Stimulated activated naive CD4-positive, alpha-beta T cell treated with Interleukin-2 at 50 U/mL for 16 hours (primary cell): ENCODE measurements at places on chromosomes 6 and 20.

DNA sequence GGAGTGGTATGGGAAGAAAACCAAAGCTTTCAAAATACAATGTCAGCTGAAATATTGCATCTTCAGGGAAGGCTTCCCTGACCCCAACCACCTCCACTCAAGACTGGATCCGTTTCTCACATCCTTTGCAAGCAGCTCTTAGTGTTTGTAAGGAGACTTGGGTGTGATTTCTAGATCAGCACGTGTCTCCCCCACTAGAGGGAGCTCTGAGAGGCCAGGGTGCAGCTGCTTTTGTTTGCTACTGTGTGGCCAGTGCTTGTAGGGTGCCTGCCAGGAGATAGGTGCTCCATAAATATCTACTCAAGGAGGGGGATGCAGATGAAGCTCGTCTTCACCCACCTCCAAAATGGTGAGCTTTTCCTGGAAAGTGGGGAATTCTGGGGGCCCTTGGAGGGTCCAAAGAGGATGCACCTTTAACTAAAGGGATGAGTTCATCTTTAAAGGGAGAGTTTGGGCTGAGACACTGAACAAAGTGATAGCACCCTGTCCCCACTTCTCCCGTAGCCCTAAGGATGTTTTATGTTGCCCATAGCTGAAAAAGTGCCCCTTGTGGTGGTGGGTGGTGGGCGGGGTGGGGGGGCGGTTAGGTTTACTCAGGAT, 52.6 kb upstream of the MAFB start:
- DNase-seq, result peak; percentile 8

DNA sequence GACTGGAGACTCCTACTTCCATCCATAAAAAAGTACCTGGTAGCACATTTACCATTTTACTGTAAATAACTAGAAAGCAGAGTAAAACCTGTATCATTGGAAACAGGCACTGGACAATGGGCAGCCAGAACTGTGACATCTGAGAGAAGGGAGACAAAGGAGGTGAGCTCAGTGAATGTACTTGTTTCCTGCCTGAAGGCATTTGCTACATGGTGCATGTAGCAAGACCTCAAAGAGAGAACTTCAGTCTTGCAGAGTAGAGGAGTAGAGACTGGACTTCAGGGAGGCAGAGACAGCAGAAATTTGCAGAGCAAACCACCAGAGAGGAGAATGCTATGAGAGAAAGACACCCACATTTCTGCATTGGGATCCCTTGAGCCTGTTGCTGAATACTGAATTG, 171.0 kb upstream of the CCN2 start:
- no peak for DNase-seq

DNA sequence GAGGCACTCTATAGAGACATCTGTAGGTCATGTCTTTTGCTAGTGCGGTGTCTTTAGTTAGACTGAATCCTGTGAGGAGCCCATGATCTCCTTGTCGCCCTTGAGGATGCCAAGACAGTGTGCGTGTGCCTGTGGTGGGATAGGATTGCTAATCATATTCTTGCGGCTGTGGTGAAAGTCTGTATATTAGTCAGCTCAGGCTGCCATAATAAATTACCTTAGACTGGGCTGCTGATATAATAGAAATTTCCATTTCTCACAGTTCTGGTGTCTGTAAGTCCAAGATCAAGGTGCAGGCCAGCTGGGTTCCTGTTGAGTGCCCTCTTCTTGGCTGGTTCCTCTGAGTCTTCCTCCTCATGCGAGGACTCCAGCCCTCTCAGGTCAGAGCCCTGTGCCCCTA, 141.2 kb downstream of the JARID2 start:
- DNase-seq, result no peak

DNA sequence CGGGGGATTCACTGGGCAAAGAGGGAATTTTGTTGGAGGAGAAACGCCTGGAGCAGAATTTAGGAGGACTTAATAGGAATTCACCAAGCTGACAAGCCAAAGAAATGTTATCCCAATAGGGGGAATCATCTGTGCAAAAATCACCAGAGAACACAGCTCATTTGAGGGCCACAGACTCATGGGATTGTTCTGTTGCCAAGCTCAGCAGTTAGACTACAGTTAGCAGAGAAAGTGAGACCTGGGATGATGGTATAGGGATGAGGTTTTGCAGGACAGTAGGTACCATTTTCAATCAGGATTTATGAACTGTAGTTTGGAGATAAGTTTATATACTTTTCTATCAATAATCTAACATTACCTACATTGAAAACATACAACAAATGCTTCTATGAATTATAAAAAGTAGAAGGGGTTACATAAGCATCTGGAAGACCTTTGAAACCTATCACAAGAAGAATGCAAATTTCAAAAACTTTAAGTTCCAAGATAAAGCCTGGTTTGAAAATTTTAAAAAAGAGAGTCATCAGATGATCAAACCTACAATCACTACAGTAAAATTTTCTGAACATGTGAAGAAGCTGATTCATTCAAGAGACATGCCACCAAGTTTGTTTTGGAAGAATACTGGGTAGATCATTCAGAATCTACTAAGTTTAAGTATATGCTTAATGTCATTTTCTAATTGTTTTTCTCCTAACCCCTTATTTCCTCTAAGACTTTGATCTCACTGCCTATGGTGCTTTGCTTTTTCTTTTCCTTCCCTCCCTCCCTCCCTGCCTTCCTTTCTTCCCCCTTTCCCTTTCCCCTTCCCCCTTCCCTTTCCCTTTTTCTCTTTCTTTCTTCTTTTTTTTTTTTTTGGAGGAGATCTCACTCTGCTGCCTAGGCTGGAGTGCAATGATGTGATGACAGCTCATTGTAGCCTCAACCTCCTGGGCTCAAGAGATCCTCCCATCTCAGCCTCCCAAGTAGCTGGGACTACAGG, 81.5 kb downstream of the KIF13A start:
- DNase-seq, result no peak

- DNase-seq, result no peak
These were observed 2.6 kb upstream of the RPS6KA2 start for GRCh38 chr6:166629628-166630027.

- no peak for DNase-seq
These were observed 168.6 kb upstream of the GGTLC1 start for GRCh38 chr20:24157213-24157612.

DNA sequence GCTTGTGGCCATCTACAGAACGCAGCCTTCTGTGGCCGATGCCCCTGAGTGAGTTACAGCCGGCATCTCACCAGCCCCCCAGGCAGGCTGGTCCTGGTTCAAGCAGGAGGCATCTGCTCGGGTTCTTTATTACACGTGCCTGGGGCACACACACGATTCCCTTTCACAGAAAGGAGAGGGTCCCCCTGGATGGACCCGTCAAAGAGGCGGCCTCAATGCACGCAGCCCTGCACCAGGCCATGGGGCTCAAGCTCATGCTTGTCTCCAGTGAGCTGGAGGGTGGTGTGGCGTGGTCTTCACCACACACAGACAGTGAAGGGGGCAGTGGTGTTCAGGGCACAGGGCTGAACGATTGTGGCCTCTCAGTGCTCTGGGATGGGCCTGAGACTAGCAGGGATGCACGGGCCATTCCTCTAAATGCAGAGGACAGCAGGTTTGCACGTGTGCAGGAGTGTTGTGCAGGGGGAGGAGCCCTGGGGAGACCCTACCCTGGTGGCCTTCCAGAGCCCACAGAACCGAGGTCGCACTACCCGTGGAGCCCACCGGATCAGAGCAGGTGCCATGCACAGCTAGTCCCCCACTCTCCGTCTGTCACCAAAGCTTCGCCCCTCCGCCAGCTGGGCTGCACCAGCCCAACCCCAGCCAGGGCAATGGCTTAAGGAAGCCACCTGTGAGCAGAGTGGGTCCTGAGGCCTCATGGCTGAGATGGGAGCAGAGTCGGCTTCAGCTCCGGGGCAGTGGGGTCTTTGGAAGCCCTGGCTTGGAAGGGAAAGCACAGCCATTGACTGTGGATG, 23.1 kb downstream of the FRMD1 start:
- no peak for DNase-seq

GRCh38 chr6:167711768-167712730, 114.7 kb upstream of the AFDN start:
- DNase-seq, result no peak

DNA sequence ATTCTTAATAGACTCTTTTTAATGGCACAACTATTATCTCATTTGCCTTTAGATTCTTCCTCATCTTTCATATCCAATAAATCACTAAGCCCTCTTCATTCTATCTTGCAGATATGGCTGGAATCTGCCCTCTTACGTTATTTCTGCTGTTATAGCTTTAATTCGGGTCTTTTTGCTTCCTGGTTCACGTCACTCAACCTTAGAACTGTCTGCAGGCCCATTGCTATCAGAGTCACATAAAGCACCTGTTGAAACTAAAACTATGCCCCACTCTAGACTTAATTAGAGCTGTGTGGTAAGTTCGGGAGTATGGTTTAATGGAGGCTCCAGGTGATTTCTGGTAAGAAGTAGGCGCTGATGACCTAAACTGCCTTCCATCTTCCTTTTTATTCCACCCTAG, 988 bp downstream of the QRSL1 start:
- no peak for DNase-seq

DNA sequence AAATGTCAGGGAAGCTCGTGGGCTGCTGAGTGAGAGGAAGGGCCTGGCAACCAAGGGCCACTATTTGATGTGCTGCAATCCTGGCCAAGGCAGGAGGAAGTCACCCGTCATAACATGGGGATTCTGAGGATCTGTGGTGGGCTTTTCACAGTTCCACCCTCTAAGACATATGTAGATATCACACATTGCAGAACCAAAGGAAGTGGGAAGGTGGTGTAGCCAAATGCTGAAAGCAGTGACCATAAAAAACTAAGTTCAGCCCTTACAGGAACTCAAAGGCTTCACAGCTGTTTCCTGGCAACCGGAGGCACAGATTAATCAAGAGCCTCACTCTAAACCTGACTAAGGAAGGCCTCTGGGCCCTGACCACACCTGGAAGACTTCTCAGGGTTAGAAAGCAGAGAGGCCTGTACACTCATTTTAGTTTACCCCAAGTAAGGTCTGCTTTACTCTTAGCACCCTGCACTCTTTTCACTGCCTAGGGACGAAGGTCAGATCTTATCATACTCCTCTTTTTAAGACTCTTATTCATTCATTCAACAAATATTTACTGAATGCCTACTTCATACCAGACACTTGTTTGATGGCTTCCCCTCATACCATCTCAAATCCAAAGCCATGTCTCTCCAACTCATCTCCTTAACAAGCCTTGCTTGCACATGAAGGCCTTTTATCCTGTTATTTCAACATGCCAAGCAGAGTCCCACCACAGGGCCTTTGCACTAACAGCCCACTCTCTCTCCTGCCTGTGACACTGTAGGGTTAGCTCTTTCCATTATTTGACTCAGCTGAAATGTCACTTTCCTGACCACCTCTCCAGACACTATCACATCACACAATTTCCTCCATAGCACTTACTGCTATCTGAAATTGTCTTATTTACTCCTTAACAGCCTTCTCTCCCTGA, 2.6 kb downstream of the UBE2V1 start:
- DNase-seq, result peak; percentile 32

- no peak for DNase-seq
These were observed 8.6 kb downstream of the MMP9 start for GRCh38 chr20:46017272-46017671.

DNA sequence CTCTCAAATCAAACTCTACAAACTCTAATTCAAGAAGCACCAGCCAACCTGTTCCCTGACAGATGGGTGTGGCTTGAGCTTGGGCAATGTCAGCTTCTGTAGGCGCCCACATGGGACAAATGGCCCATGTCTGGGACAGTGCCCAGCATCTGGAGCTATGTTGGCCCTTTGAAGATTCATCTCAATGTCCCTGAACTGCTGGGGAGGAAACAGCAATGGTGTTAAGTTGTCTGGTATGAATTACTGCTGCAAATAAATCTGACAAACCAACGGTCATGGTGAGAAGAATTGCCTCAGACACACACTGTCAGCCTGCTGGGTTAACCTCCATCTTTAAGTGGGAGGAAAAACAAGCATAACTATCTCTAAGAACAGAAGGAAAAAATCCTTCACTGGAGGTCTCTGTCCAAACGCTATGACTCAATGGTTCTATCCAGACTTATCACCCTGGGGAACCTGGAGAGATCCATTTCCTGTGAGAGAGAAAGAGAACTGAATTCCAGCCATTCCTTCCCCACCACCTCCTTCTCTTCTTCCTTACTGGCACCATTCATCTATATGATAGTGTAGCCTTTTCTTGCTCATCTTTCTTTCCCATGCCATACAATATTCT, 274.9 kb downstream of the CDH26 start:
- DNase-seq, result no peak

- DNase-seq, result no peak
These were observed 1.8 kb downstream of the RHAG start for GRCh38 chr6:49634836-49635218.

- DNase-seq, result no peak
These were observed 101.5 kb downstream of the UNC5CL start for GRCh38 chr6:40937491-40937890.

- DNase-seq, result no peak
These were observed 140.5 kb upstream of the ZNF217 start for GRCh38 chr20:53734006-53734688.
